Uterus (tissue), 4 donors: ENCODE measurements at places on chromosomes 11 and 22. TPM values are rescaled to one million over a fixed set of nuclear protein-coding genes. Genes with fewer than 3 reads are reported as not detected.

DNA sequence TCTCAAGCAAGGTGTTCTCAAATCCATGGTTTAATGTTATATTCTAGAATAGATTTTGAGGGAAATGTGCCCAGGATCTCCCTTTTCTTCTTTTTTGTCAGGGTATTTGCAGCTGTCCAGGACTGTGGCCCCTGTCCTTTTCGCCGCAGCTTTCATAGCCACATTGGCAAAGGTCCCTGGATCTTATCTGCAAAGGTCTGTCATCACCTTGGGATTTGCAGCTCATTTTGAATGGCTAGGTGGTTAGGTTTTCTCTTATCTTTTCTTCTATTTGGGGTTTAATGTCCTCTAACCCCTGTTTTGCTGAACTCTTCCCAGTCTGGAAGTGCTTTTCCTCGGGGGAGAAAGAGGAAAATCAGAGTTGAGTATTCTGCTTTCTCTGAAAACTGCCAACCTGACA is 11.7 kb upstream of the C1QTNF4 start:
- H3K4me3 ChIP-seq = no peak overlapping the region
- DNase-seq = no peak
- no peaks in the 10 kb centered on the region for H3K36me3 ChIP-seq

- no peak overlapping the region for H3K27ac ChIP-seq
- no peaks in the 10 kb centered on the region for H3K4me1 ChIP-seq
- DNase-seq = no peak
- no peak overlapping the region for H3K4me3 ChIP-seq
Observed at GRCh38 chr22:17818180-17818579, 43.9 kb upstream of the BID start.

DNA sequence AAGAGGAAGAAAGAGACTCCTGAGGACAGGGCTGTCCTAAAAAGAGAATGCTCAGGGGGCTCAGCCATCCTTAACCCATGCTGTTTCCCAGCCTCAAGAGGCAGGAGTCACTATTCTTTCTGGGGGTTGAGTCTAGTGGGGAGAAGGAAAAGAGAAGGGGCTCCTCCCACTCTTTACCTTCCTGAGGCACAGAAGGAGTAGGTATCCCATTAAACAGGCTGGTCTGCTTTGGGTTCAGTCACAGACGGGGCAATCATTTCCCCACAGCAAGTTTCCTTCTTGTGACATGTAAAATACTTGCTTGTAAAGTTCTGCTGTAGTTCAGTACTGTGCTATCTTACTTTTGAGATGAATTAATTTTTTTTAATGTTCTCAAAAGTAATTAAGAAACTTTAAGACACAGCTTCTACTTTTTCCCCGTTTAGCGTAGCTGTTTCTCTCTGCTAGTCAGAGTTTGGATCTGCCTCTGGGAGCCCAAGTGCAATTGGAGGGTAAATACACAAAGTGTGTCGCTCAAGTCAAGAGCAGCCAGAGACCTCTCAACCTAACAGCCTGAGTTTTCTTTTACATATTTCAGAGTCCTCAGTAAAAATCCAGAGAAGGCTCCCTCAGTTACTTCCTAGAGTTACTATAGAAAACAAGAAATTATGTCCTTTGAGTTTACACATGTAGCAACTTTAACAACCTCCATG is 15.0 kb downstream of the OR8A1 start:
- DNase-seq = no peak
- H3K4me3 ChIP-seq = no peak overlapping the region
- no peaks in the 10 kb centered on the region for H3K27me3 ChIP-seq
- H3K27ac ChIP-seq = no peak overlapping the region
- no peaks in the 10 kb centered on the region for H3K36me3 ChIP-seq
- H3K4me1 ChIP-seq = no peaks in the 10 kb centered on the region

DNA sequence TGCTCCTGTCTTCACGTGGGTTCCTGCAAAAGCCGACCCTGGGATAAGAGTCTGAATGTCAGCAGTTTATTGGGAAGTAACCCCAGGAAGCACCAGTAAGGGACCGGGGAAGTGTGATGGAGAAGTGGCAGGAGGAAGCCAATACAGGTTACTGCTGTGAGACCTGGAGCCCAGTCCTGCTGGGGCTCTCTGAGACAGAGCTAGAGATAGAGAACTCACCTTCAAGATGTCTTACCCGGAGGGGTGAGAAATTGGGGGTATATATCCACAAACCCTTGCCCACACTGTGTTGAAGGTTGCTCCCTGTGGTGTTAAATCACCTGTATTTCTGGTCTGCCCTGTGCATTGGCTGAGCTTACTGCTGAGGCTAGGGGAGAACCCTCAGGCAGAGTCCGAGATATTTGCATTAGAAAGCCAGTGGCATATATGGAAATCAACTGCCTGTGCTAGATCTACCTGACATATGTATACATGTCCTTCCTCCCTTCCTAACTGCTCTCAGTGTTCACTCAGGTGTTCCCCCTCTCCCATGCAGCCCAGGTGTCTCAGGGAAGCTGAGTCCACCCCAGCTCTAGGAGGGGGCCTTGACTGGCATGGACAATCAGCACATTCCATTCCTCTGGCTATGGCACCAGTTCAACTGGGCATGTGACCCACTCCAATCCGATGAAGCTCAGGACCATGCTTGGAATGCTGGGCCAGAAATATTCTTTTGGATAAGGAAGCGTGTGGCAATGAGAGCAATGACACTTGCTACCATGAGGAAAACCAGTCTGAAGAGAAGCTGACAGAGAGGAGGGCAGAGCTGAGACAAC is 6.8 kb upstream of the MICAL2 start:
- H3K4me1 ChIP-seq = no peaks in the 10 kb centered on the region
- no peak overlapping the region for H3K4me3 ChIP-seq
- H3K27ac ChIP-seq = no peak overlapping the region
- no peak for DNase-seq

DNA sequence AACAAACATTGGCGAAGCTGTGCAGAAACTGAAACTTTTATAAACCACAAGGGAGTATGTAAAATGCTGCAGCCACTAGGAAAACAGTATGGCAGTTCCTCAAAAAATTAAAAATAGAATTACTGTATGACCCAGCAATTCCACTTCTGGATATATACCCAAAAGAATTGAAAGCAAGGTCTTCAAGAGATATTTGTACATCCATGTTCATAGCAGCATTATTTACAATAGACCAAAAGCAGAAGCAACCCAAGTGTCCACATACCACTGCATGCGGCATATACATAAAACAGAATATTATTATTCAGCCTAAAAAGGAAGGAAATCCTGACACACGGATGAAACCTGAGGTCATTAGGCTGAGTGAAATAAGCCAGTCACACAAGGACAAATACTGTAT is 85.8 kb downstream of the RELT start:
- no peaks in the 10 kb centered on the region for H3K4me1 ChIP-seq
- no peak overlapping the region for H3K4me3 ChIP-seq
- no peak for DNase-seq
- H3K27ac ChIP-seq = no peak overlapping the region
- H3K27me3 ChIP-seq = no peaks in the 10 kb centered on the region

GRCh38 chr11:127795326-127795725 is 792.0 kb downstream of the ETS1 start:
- no peak overlapping the region for H3K4me3 ChIP-seq
- no peak overlapping the region for H3K27ac ChIP-seq
- no peaks in the 10 kb centered on the region for H3K27me3 ChIP-seq
- DNase-seq = no peak
- H3K36me3 ChIP-seq = no peaks in the 10 kb centered on the region
- H3K4me1 ChIP-seq = no peaks in the 10 kb centered on the region

TST gene
- 20.2 TPM for total RNA-seq

GRCh38 chr11:78218707-78219492 is 30.2 kb downstream of the USP35 start:
- no peaks in the 10 kb centered on the region for H3K36me3 ChIP-seq
- no peak overlapping the region for H3K27ac ChIP-seq
- H3K27me3 ChIP-seq = no peaks in the 10 kb centered on the region
- H3K4me3 ChIP-seq = no peak overlapping the region
- H3K4me1 ChIP-seq = no peaks in the 10 kb centered on the region
- no peak for DNase-seq

- no peaks in the 10 kb centered on the region for H3K4me1 ChIP-seq
- H3K4me3 ChIP-seq = no peak overlapping the region
- H3K27me3 ChIP-seq = peaks cover 20% of the 10 kb centered on the region
- no peaks in the 10 kb centered on the region for H3K36me3 ChIP-seq
Observed at GRCh38 chr11:17735818-17736578, 1.4 kb downstream of the KCNC1 start.

LRRN4CL gene
- 36.9 TPM for total RNA-seq

- no peak overlapping the region for H3K27ac ChIP-seq
- no peaks in the 10 kb centered on the region for H3K36me3 ChIP-seq
- no peak overlapping the region for H3K4me3 ChIP-seq
Observed at GRCh38 chr22:29710922-29711593, 8.7 kb upstream of the CABP7 start.
